ENCODE measurements at places on chromosomes 7 and 10.

- DNase-seq: no peak
These were observed 60.5 kb downstream of the GTF2IRD1 start for GRCh38 chr7:74514131-74514591.

DNA sequence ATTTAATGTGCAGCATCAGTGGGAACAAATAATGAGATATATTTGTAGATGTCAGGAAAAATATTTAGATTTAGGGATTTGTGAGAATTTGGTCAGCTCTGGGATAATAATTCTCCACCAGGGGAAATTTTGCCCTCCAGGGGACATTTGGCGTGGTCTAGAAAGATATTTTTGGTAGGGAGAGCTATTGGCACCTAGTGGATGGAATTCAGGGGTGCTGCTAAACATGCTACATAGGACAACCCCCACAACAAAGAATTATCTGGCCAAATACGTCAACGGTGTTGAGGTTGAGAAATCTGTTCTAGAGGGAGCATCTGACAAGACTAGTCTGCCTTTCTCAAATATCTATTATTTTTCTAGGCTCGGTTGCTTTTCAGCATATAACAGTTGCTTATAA lies 2.1 kb downstream of the ADK start:
- DNase-seq: no peak

- no peak for DNase-seq
These were observed 325.5 kb upstream of the C7orf33 start for GRCh38 chr7:148264933-148265557.

GRCh38 chr10:115093776-115094408 lies 727 bp downstream of the ATRNL1 start:
- DNase-seq: no peak

DNA sequence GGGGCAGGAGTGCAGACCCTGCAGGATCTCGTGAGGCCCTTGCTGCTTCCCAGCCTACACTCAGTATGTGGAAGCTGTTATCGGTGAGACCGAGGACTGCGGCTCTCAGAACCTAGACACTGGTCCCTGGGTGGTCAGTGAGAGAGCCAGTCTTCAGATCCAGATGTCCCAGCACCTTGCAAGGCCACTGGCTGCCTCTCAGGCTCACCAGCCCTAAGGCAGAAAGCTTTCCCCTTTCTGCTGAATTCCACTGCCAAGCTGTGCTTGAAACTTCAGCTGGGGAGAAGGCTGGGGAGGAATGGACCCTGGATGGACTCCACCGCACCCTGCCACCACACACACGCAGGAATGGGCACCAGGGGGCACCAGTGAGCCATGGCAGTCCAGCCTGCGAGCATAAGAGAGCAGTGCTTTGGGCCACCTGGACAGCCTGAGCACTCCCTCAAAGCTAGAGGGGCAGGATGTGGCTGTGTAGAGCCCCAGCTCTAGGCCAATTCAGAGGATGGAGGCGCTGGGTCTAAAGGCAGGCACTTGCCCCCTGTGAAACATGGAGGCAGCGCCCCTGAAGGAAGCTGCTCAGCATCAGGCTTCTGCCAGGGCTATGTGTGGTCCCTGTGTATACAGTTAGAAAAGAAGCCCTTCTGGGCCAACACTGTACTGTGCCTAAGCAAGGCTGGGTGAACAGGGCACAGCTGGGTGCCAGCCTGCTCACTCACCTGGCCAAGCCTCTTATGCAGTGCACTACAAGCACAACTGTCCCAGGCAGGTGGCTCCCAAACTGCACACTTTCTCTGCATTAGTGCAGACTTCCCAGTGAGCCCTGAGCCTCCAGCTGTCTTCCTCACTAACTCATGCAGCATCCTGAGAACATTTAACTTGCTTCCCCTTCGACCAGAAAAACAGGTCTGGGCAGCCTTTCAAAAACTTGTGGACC lies 21.6 kb downstream of the TMEM72 start:
- peak; percentile 91 for DNase-seq

DNA sequence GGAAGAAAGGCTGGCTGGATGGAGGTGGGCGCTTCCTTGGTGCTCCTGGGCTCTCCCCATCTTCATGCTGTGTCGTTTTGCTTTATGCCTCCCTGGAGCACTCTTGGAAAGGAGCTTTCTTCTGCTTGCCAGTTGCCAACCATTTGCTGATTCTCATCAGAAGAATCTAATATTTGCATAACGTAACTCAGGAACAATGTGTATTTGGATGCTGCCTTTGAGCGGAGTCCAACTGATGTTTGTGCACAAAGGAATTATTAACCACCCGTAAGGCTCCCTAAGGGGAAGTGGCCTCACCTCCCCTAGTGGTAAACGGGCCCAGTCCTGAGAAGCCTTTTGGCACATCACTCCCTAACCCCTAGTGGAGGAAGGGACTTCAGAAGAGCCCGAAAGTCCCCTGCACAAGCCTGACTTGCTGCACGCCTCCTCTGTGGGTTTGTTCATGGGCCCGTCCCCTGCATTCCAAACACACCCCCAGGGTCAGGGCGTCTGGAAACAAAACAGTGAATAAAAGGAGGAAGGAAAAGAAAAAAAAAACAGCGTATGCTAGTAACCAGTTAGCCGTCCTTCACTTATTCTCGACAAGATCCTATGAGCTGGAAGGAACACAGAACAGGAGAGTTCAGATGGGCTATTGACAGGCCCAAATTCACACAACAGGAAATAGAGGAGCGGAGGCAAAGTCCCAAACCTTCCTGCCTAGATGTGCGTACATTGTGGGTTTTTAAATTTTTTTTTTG lies 602.2 kb downstream of the LRMDA start:
- DNase-seq: no peak

- no peak for DNase-seq
These were observed 127.2 kb downstream of the ARL5B start for GRCh38 chr10:18786478-18786877.

DNA sequence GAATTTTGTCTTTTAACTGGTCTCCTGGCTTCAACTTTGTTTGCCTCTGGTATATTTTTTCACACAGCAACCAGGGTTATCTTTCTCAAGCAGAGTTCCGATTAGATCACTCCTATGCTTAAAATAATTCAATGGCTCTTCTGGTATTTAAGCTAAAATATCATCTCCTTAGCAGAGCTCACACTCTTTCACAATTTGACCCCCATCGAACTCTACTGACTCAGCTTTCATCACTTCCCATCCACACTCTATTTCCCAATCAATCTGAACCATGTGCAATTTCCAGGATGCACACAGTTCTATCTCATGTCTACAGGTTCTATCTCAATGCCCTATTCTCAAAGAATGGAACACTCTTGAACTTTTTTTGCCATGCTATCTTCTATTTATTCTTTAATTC lies 809.5 kb downstream of the GRID1 start:
- no peak for DNase-seq

DNA sequence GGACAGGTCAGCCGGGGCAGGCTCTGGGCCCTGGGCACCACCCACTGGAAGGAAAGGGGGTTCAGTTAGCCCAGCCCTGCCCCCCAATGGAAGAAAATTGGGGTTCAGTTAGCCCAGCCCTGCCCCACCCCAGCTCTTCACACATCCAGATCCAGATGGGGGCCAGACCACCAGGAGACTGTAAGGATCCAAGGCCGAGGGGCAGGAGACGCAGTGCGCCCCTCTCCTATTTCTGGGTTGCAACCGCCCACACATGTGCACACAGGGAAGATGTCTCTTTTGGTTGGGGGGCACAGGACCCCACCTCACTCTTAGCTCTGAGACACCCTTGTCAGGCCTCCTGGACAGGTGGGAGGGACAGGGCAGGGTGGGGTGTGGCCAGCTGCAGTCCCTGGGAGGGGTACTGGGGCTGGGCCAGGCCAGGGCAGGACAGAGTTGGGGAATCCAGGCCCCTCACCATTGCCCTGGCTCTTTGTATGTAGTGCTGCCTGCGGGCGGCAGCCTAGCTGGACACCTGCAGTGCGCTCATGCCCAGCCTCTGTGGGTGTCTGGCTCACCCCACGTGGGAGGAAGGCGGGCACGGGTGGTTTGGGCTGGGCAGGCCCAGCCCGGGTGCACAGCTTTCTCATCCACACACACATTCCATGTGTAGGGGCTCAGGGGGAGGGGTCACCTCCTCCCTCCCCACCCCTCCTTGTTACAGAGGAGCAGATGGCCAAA lies 141.2 kb downstream of the LHPP start:
- DNase-seq: no peak

DNA sequence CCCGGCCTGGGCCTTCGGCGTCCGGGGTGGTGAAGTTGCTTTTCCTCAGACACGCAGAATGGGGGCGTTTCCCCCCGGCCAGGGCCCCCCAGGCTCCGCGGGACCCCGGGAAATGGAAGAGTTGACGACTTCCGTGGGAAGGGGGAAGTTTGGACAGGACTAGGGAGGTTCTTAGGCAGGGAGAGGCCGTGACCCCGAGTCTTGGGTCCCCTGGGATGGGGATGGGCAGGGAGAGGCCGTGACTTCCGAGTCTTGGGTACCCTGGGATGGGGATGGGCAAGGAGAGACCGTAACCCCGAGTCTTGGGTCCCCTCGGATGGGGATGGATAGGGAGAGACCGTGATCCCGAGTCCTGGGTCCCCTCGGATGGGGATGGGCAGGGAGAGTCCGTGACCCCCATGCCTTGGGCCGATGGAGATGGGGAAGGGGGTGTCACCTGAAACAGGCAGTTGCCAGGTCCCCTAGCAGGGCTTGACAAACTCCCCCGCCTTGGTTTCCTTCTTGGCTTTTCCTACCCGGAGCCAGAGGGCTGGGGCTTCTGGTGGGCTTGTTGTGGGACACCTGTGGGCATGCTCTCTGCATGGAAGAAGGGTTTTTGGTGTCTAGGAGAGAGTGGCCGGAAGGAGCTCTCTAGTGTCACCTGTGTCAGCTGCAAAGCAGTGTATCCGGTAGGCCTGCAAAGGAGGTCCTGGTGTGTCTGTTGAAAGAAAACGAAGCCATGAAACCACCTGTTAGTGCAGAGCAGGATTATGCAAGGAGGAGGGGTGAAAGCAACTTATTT lies 1.1 kb downstream of the TRRAP start:
- peak; percentile 72 for DNase-seq

GRCh38 chr10:46220187-46220586 lies 66.6 kb upstream of the ANTXRL start:
- DNase-seq: no peak

GRCh38 chr10:23344241-23344841 lies at the start of gene C10orf67:
C10orf67 (minus strand) TSS chr10:23344797; CDS start chr10:23344774, 23 bp downstream.
- DNase-seq: peak; percentile 60

DNA sequence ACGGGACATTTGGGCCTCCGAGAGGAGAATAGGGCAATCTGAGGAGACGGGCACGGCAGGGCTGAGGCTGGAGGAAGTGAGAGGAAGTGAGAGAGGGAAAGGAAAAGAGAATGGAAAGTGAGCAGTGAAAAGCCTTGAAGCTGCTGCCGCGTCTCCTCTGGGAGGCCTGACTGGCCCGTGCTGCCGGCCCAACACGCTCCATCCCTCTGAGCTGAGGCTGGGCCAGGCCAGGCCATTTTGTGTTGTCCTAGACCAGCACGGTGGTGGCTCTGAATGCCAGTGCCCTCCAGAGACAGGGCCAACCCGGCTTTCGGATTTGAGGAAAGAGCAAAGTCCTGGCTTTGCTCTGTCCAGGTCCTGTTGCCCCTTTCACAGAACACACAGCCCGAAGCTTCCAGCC lies 361.1 kb upstream of the SHH start:
- DNase-seq: no peak

DNA sequence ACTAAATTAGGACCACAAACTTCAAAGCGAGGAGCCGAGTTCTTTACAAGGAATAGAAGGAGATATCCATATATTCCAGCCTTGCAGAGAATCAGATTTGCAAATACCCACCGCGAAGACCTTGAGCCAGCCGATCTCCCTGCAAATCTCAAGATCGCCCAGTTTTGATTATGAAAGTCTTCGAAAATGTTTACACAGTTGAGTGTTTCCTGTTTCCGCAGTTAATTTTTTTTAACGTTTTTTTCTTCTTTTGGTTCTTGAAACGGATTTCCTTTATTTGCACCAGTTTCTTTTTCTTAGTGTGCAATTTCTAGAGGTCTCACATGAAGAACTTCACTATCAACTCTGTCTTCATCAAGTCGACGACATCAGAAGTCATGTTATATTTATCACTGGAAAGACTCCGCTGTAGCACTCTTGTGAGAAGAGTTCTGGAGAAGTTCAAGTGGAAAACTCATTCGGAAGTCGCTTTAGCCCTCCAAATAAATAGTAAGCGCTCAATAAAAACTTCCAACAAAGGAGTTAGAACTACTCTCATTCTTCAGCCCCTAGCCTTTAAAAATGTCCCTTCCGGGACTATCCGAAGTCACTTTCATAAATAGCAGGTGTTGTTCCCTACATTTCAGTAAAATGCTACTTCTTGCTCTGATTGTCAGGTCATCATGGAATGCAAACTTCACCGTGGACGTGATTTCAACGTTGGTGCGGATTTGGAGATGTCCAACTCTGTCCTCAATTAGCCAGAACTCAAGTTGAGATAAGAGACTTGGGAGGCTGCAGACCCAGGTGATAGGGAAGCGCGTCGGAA lies 11.9 kb upstream of the SPAG6 start:
- peak; percentile 43 for DNase-seq

- DNase-seq: no peak
These were observed 905.2 kb upstream of the ZNF722 start for GRCh38 chr7:63093481-63093880.

GRCh38 chr10:96743988-96744585 lies 23.8 kb upstream of the PIK3AP1 start:
- no peak for DNase-seq

DNA sequence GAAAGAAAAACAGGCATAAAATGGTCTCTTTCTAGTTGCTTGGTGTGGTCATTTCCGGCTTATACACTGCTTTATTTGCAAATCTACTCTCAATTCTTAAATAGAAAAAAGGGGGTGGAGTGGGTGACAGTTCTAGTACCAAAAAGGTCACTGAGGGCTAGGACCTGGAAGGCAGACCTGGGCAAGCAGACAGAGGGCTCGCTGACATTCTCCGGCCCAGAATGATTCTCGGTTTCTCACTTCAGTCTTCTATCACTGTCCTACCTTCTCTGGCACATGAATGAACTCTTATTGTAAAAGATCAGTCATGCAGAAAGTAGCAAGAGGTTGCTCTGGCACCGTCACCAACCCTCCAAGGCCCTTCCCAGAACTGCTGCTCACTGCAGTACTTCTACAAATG lies 54.0 kb downstream of the MALSU1 start:
- no peak for DNase-seq

DNA sequence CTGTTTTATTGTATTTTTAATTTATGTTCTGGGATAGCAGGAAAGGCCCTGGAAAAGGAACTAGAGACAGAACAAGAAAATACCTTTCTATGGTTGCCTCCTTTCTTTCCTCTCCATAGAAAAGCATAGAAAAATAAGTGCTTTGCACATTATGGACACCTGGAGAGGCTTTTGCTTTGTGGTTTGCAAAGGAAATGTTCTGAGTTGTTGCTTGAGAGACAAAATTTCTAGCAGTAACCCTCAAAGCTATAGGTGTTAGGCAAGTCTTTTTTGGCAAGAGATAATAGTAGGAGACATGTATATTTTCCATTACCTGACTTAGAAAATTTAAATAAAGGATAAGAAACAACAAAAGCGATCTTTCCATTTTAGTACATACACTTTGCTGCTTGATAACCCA lies 378.6 kb upstream of the PRKCQ start:
- no peak for DNase-seq
